ENCODE measurements at places on chromosomes 13 and 19.

DNA sequence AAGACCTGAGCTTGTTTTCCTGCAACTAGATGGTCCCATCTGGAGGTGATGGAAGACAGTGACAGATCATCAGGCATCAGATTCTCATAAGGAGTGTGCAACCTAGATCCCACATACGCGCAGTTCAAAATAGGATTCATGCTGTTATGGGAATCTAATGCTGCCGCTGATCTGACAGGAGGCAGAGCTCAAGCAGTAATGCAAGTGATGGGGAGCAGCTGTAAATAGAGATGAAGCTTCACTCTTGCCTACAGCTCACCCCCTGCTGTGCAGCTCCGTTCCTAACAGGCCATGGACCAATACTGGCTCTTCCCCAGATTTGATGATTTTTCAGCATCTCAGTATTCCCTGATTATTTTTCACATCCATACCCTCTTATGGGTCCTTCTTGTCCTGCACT, 208.4 kb upstream of the RXFP2 start:
- no peak for DNase-seq

DNA sequence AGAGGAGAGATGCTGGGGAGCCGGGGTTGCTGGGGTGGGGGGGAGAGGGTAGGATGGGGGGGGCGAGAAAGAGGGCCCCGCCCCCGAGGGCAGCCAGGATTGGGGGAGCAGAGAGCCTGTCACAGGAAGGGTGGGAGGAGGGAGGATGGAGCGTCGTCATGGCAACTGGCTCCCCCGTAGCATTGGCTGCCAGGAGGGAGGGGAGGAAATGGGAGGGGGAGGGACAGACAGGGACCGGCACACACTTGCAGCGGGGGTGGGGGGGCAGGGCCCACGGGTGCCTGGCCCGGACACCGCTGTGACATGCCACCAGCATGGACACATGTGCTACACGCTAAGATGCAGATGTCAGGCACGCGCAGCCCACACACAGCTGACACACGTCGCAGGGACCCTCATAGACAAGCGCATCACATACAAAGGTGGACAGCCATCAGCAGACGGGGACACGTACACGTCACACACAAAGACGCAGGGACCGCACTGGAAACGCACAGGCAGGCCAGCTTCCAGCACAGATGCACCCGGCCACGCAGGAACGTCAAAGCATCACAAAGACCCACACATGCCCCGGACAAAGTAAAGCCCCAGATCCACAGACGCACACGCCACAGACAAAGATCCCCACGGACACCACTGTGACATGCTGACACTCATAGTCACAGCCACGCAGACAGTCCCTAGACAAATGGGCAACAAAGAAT, at the start of gene LMTK3:
Gene LMTK3 (minus strand): TSS at position 36 of the 704 bp plus-strand sequence. CDS start 259 bp downstream, outside the sequence.
- peak; percentile 84 for DNase-seq

GRCh38 chr19:7469669-7470285, 19.1 kb downstream of the PEX11G start:
- no peak for DNase-seq

DNA sequence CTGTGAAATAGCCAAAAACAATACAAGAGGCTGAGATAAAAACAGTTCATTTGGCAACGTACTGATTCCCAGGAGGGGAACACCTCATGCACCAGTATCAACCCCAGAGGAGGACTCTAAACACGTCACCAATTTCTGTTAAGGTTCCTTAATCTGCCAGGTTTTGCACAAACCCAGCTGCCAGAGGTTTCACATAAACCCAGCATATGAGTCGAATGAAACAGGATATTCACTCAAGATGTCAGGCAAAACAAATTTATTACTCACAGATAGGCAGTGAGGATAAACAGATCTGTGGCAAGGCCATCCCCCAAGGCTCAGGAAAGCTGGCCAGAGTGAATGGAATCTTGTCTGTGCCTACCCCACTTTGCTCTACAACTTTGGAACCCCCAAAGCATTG, 210.9 kb downstream of the GPC5 start:
- DNase-seq = no peak

DNA sequence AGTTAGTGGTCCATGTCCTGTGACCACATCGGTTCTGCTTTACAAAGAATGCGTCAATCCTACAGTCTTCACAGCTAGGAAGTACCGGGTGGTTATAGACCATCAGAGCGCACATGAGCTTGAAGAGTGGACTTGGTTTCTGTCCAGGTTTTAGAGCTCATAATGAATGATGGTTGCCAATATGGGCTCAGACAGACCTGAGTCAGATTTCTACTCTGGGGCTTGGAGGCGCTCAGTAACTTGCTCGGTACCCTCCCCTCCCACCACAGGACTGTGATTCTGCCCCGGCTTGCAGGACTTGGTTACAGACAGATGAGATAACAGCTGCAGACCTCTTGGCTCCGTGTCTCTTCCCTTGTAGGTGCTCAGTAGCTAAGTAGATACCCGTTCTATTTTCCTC, 284.7 kb downstream of the TSHZ3 start:
- DNase-seq = no peak

- DNase-seq = no peak
Measured at GRCh38 chr13:46332772-46333171, 54.3 kb downstream of the RUBCNL start.

GRCh38 chr19:41541990-41542584, 33.9 kb upstream of the CEACAM21 start:
- DNase-seq = peak; percentile 82

- peak; percentile 62 for DNase-seq
Measured at GRCh38 chr13:48233046-48233888, at the start of gene ITM2B. ITM2B (plus strand) TSS chr13:48233206; CDS start chr13:48233361, 155 bp downstream.

DNA sequence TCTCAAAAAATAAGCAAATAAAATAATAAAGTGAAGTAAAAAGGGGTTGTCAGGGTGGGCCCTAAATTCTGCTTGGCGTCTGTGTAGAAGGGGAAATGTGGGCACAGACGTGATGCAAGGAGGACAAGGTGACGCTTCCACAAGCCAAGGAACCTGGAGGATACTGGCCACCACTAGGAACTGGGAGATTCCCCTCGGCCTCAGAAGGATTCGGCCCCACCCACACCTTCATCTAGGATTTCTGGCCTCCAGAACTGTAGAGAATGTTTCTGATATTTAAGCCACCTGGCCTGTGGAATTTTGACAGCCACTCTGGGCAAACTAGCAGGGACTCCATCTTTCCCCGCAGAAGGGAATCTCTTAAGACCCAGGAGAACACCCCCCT, 1.1 kb downstream of the PLEKHJ1 start:
- no peak for DNase-seq

- peak; percentile 12 for DNase-seq
Measured at GRCh38 chr19:40155749-40156265, 35.4 kb upstream of the MAP3K10 start.

DNA sequence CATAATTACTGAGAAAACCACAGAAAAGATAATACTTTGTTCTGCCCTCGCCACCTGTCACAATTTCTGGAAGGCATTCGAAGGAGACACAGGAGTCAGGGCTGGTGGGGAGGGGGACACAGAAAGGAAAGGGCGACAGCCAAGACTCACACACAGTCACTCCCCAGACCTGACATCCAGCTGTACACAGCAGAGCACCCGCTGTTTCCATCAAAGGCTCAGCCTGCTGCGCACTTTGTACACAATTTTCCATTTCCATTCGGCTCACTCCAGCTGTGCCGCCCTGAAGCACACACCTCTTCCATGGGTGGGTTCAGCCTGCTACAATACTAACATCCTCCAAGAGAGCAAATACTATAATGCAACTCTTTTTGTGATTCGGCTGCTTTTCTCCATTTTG, 38.0 kb downstream of the STK24 start:
- DNase-seq = no peak

DNA sequence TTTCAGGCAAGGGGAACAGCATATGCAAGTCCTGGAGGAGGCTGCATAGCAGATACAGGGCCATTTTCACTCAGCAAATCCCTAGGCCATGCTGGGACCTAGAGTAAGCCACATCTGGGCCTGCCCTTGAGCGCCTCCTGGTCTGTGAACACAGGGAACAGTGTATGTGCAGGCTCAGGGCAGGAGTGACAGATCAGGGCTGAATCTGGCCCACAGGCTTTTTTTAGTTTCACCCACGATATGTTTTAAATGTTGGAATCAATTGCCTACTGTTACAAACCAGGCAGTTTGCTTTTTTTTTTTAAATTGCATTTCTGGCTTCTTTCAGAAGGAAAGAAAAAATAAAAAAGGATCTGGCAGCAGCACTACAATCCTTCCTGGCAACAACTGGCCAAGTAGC, 1.5 kb upstream of the TMEM145 start:
- DNase-seq = no peak

- no peak for DNase-seq
Measured at GRCh38 chr13:59459972-59460371, 703.8 kb downstream of the DIAPH3 start.

GRCh38 chr13:46906405-46906804, 9.6 kb upstream of the HTR2A start:
- no peak for DNase-seq

- DNase-seq = no peak
Measured at GRCh38 chr19:39347332-39348164, 5.3 kb downstream of the SAMD4B start.

DNA sequence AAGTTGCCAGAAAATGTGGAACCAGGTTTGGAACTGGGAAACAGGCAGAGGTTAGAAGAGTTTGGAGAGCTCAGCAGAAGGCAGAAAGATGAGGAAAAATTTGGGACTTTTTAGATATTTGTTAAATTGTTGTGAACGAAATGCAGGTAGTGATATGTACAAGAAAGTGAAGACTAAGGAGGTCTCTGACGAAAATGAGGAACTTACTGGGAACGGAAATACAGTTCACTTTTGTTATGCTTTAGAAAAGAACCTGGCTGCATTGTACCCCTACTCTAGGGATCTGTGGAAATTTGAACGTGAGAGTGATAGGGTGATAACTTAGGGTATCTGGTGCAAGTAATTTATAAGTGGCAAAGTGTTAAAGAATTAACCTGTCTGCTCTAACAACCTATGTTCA, 632.4 kb downstream of the SLITRK5 start:
- no peak for DNase-seq

DNA sequence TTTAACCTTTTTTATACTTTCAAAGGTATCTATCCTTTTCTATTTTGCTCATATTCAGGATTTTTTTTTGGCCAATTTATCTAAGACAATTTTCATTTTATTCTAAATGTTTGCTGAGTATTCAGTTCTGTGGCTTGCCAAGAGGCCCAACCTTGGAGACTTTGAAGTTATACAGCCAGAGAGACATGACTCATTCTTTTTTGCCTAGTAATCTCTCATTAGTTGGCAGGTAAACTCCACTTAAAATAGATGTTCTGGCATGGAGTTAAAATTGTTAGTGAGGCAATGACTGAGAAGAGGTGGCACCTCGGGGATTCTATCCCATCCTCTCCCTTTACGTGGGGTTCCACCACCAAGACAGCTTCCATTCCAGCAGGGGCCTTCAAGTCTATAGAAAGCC, 213.8 kb downstream of the KCTD12 start:
- DNase-seq = no peak

DNA sequence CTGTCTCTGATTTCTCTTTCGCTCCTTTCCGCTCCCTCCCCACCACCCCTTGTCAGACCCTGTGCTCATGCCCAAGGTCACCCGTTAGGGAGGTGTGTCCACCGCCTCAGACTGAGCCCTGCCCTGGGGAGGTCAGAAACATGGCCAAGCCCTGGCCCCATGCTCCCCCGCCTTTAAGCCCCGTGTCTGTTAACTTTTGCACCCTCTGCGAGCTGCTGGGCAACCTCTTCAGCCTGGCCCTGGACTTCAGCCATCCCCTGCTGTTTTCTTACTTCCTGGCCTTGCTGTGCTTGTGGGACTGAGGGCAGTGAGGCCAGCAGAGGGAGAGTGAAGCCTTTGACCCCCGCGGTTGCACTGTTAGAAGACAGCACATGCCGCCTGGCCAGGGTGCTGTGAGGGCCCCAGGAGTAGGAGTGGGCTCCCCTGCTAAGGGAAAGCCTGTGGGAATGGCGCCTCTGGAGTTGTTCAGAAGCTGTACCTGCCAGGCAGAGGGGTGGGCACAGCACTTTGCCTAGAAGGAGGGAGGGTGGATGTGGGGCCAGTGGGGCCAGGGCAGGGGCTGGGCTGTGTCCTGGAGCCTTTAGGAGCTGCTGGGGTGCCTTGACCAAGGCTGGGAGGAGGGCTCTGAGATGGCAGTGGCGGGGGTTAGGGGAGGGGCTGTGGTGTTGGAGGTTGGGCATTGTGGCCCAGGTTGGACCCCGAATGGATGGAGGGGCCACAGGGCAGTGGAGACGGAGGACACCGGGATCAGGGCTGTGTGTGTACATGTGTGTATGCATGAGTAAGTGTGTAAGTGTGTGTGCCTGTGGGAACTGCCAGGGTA, 7.9 kb downstream of the UPF1 start:
- no peak for DNase-seq

GRCh38 chr19:28456252-28456651, 756.7 kb downstream of the UQCRFS1 start:
- DNase-seq = no peak

- no peak for DNase-seq
Measured at GRCh38 chr13:44355621-44356020, 18.0 kb upstream of the SERP2 start.

- DNase-seq = no peak
Measured at GRCh38 chr19:31701146-31701545, 351.9 kb upstream of the TSHZ3 start.

- no peak for DNase-seq
Measured at GRCh38 chr19:21603431-21604231, 98.2 kb downstream of the ZNF429 start.

DNA sequence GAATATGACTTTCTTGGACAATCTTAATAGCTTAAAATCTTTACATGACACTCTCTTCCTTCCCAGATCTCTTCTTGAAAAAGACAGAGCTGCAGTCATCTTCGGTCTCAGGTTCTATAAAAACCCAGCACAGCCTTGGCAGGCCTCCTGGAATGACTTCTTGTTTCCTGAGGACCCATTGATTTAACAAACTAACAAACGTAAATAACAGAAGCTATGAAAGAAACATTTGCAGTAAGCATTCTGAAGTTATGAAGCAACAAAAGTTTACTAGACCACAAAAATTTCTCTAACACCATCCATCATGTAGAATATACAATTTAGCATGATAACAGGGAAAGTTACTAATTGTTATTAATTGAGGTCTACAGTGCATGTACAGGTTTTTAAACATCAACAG, 62.8 kb upstream of the STARD13 start:
- DNase-seq = no peak

GRCh38 chr13:31264151-31264550, 64.4 kb downstream of the B3GLCT start:
- DNase-seq = no peak

- DNase-seq = no peak
Measured at GRCh38 chr19:1859331-1859781, 4.0 kb downstream of the KLF16 start.

DNA sequence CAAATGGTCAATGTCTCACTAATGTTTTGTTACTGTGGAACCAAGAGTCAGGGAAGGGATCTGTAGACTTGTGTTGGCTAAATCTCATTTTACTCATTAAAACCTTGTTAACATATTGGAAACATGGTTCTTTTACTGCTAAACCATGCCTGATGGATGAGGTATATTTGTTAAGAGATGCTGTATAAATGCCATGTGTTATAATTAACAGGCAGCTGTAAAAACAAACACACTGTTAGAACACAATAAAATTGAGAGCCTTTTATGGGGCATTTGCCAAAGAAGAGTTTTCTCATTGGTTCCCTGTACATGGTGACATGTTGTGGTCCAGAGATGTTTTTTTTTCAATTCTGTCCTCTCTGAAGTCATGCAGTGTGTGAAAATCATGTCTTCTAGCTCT, 121.9 kb downstream of the ESD start:
- no peak for DNase-seq

GRCh38 chr13:112877066-112877465, 91.9 kb upstream of the MCF2L start:
- no peak for DNase-seq

- DNase-seq = no peak
Measured at GRCh38 chr19:28847468-28847867, 365.5 kb downstream of the UQCRFS1 start.

- DNase-seq = peak; percentile 62
Measured at GRCh38 chr19:48812094-48812929, 1.5 kb upstream of the BCAT2 start.
